ENCODE measurements at places on chromosomes 11 and 22. TPM values are rescaled to one million over a fixed set of nuclear protein-coding genes. Genes with fewer than 3 reads are reported as not detected.

DNA sequence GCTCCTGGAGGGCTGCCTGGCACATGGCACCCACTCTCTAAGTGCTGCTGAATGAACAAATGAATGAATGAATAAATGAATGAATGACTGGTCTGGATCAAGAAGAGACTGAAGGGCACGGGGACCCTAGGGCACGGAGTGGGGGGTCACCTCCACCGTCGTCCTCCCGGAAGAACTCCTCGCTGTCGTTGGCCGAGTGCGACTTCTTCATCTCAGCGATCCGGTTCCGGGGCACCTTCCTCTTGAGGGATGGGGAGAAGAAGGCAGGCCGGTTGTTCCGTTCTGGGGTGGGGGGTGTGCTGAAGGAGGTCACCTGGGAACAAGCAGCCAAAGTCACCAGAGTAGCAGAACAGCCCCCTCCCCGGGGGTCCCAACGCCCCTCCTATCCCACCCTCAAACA lies 36.0 kb downstream of the NUP50 start:
- ATAC-seq, result no peak

GAB4 gene
- total RNA-seq, result not detected

SHANK3 gene
- total RNA-seq, result 0.19 TPM

CLDN25 gene
- total RNA-seq, result not detected

DNA sequence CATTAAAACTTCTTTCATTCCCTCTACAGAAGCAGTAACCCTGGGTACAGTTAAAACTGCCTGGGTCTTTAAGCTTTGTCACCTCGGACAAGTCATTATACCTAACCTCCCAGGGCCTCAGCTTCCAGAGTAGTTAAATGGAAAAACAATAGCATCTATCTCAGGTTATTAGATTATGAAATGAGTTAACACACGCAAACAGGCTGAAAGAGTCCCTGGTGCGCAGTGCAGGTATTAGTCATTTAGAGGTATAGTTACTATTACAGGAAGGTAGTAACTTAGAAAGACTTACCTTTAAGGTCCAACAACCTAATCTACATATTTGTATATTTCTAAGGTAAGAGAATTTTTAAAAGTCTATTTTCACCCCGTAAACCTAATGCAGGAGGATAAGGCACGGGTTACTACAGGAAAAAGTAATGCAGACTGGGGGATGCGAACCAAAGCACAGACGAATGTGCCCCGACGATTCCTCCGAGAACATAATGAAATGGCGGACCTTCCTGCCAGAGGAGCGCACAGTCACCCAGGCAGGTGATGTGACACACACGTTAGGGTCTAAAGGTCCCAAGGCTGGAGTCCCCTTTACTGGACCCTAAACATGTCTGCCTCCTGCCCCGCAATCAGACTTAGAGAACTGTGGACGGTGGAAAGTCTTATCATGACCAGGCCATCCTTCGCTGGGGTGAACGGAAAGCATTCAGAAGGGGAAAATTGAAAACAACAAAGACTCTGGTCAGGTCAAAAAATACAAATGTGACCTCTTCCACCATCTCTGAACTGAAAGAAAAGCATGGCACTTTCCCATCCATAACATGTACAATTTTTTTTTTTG lies 1.3 kb downstream of the NAP1L4 start:
- peak; percentile 42 for ATAC-seq

GRCh38 chr22:34587357-34588356 lies 478.3 kb upstream of the ISX start:
- no peak for ATAC-seq

MS4A8 gene
- total RNA-seq, result not detected

NCAM1 gene
- not detected for total RNA-seq

C11orf68 gene
- 20.9 TPM for total RNA-seq

- ATAC-seq, result no peak
These were observed 1099.2 kb downstream of the LRRC4C start for GRCh38 chr11:40360206-40360798.

GRCh38 chr11:112238041-112238440 lies 11.8 kb downstream of the PTS start:
- no peak for ATAC-seq

SPCS2 gene
- total RNA-seq, result 195 TPM

TPBGL gene
- 0.40 TPM for total RNA-seq

DNA sequence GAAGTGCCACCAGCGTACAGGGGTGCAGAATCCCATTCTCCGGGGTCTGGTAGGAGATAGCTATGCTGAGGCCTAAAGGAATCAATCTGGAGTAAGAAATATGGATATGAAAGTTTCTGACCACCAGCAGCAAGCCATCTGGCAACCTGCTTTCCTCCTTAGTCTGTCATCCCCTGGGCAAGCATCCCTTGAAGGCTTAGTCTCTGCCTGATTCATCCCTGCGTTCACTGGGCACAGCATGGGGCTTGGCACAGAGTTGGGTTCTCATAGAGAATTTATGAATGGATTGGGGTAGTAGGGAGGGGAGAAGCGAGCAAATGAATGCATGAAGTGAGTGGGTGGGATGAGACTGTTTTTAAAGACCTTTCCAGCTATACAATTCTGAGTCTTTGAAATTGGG lies 85.8 kb upstream of the NARS2 start:
- ATAC-seq, result no peak
